ENCODE measurements at places on chromosomes 6 and 20.

DNA sequence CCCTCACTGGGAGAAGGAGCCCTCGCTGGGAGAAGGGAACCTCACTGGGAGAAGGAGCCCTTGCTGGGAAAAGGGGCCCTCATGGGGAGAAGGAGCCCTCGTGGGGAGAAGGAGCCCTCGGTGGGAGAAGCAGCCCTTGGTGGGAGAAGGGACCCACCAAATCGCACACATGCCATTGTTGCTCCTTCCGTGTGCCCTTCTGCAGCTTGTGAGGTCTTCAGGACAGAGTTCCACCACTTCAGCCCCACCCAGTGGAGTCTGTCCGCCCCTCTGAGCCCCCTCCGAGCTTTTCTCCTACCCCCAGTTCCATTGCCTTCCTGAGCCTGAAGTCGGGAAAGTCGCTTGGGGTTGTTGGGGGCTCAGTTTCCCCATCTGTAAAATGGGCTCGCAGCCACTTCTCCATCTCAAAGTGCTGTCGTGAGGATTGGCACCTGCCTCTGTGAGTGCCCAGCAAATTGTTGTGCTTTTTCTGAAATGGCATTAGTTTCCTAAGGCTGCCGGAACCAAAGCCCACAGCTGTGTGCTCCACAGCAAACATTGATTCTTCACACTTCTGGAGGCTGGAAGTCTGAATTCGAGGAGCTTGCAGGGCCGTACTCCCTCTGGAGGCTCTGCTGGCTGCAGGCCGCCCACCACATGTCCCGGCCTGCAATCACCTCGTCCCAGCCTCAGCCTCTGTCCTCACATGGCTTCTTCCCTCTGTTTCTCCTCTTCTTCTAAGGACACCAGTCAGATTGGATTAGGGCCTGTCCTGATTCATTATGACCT is 124.7 kb upstream of the PMEPA1 start:
- DNase-seq = no peak

DNA sequence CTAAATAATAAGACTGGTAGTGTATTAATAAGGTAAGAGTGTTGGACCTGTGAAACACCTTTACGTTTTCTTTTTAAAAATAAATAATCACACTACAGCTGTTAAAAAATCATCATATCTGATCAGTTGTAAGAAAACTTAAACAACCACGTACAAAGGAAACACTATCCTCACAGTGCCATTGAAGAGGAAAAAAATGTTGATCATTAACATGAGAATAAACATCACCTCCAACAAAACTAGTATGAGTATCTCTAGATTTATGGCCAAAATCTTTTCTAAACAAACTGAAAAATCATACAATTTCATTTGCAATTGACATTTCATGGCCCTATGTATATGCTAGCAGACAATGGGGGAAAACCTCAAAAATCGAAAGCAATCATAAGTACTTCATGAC is 590 bp downstream of the EYS start:
- no peak for DNase-seq

DNA sequence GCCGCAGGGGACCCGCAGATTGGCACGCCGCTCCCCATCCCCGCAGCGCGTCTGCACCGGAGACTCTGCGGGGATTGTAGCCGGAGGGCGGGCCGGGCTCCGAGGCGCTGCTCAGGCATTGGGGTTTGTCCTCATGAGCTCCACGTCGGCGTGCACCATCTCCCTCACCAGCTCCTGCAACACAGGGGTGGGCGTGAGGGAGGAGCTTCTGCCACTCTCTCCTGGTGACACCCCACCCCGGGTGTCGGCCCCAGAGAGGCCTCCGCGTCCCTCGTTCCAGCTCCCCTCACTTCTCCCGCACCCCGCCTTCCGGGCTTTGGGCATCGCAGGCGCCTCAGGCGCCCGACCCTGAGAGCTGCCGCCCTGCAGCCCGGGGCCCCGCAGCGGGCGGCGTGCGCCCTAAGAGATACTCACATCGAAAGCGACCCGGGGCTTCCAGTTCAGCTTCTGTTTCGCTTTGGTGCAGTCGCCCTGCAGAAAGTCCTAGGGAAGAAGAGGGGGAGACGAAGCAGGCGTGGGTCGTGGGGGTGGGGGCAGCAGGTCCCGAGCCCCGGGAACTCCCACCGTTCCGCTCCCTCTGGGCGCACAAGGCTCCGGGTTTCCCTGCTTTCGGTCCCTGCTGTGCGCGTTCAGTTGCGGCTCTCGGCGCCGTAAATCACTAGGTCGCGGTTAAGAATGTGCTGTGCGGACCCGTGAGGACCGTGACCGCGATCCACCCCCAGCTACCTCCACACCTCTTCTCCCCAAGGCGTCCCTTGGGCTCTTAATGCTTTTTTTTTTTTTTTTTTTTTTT is 14.5 kb downstream of the FOXC1 start:
- no peak for DNase-seq

GRCh38 chr6:135145063-135145800 is 35.9 kb upstream of the MYB start:
- DNase-seq = no peak

DNA sequence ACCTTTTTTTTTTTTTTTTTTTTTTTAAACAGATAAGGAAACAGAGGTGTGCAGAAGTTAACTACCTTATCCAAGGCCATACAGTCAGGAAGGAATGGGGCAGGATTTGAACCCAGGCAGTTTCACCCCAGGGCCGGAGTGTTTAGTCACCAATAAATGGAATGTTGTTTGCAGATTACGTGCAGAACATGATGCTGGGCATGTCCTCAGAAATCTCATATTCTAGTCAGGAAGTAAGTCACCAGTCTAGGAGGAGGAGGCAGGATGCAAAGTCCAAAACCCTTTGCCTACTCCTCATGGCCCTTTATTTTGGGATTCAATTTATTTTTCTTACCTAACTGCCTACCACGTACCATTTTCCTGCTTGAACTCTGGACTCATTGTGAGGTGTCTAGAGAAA is 57.1 kb upstream of the LRRC1 start:
- DNase-seq = no peak

DNA sequence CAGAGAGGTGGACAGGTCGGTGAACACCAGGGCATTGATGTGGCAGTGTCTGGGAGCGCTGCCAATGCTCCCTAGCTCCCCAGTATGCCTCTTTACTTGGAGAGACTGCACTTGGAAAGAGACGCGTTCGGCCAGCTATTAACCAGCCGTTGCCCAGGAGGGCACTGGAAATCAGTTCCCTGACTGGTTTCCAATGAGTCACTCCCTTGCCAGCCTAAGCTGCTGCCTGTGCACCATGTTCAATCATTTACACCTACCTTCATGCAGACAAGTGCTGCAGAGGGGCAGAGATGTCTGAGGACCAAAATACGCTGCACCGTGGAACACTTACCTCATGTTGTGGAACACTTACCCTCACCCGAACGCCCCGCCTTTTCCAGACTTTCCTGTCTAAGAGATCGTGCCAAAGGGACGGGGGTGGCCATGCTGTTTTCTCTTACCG is 151.6 kb downstream of the SOBP start:
- DNase-seq = no peak

DNA sequence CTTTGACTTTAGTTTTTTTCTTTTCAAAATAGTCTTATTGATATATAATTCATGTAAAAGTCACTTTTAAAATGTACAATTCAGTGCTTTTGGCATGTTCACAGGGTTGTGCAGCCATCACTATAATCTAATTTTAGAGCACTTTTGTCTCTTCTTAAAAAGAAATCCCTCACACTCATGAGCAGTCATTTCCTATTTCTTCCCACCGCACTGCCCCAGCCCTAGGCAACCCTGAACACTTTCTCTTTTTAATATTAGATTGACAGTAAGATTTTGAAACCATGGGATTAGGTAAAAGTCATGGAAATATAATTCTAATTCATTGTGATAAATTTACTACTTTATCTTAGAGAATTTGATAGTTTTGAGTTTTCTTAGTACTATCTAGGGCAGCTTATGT is 309.4 kb downstream of the UTRN start:
- no peak for DNase-seq

DNA sequence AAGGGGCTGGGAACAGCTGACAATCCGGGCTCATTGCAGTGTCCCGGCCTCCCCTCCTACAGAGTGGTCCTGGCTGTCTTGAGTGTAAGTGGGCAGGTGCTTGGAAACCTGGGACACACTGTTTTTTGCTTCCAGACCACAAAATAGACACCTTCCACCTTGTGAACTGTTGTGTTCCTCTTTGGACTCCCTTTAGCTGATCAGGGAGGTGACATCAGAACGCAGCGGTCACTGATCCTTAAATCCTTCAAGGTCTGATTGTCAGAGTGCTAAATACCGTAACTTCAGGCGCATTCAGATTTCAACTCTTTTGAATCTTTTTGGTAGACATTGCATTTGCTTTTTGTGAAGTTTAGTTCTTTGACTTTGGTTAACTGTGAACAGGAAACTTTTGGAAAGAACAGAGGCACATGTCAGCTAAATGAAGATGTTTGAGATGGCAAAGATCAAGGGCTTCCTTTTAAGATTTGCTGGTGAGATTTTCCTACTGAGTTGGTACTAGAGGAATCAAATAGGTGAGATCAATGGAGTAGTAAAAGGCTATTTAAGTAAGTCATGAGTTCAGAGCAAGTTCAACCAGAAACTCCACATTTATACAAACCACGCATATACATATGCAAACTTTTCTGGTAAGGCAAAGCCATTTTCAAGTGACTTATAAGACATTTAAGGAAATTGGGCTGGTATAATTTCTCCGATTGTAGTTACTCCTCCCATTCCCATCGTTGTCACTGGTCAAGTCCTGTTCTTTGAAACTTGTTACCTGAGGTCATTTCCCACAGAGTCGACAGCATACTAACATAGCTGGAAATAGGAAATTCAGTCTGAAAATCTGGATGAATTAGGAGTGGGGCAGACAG is 6.3 kb downstream of the PPP1R3G start:
- DNase-seq = no peak

GRCh38 chr6:169837529-169838250 is 86.3 kb downstream of the ERMARD start:
- no peak for DNase-seq

- no peak for DNase-seq
Measured at GRCh38 chr6:156974830-156975261, 197.7 kb downstream of the ARID1B start.

DNA sequence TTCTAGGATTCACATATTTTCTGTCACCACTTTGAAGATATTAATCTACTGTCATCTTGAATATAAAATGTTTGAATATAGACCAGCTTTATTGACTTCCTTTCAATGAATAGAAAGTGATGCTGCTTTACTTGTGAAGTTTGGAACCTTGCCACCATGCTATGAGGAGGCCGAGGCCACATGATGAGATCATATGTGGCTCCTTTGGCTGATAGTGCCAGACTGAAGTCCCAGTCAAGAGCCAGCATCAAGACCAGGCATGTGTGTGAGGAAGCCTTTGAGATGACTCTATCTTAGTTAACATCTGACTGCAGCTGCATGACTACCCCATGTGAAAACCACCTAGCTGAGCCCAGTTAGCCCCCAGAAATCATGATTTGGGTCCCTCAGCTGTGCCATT is 169.5 kb downstream of the OTOR start:
- DNase-seq = no peak

DNA sequence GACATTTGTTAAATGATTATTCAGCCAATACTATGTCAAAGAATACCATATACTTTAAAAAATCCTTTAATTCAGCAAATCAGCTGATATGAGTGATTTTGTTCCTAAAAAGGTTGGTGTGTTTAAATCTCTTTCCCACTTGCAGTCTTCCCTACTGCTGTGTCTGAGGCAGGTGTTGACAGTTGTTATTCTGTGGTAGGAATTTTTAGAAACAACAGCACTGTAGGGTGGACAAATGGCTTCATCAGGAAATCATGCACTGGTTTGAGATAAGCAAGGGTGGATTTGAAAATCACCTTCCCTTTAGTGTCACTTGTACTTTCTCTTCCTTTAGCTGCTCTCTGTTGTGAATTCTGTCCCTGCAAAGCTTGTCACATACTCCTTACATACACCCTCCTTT is 213.7 kb upstream of the SGK1 start:
- no peak for DNase-seq

DNA sequence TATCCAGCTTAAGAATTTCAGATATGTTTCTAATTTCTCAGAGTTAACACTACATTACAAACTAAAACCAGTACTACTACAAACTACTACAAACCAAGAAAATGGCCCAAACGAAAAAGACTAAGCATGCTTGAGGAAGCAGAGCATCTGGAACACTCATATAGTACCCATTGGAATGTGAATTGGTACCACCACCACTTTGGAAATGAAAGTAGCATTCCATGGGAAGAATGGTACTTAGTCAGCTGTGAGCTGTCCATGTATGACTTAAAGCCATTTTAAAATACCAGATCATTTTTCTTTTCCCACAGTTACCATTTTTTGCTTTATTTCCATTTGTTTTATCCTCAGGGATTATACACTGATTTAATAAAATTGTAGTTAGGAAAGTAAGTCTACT is 30.5 kb downstream of the FBXO9 start:
- DNase-seq = no peak

- DNase-seq = no peak
Measured at GRCh38 chr20:62914436-62914835, 11.9 kb downstream of the DIDO1 start.

DNA sequence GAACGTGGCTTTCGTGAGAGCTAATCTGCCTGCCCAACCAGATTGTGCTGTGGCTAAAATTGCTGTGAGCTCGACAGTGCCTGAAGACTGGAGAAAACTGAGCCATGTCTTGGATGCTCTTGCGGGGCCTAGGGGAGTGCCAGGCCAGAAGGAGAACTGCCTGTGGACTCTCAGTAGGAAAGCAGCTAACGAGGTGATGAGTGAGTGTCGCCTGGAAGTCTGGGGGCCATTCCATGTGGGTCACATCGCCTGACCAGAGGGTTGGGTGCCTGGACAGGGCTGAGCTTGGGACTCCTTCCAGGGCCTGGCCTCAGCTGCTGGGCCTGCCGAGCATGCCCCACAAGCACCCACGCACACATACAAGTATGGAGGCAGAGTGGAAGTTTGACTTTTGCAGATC is 166.5 kb downstream of the VEGFA start:
- no peak for DNase-seq

- no peak for DNase-seq
Measured at GRCh38 chr6:11748591-11749210, 29.9 kb downstream of the ADTRP start.

- no peak for DNase-seq
Measured at GRCh38 chr20:36497856-36498255, 43.5 kb upstream of the MYL9 start.

DNA sequence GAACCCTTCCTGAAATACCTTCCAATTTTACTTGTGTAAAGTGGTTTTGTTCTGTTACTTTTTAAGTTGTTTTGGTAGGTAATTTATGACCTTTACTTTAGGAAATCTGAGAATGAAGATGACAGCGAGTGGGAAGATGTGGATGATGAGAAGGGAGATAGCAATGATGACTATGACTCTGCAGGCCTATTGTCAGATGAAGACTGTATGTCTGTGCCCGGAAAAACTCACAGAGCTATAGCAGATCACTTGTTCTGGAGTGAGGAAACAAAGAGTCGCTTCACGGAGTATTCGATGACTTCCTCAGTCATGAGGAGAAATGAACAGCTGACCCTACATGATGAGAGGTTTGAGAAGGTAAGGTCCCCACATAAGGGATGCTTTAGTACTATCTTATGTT is 6.6 kb upstream of the ZC2HC1B start:
- DNase-seq = no peak

Data from smooth muscle cell of the brain vasculature (primary cell).